Putamen (tissue), 1 donor: ENCODE measurements at places on chromosomes 12 and 14.

- DNase-seq: no peak
Observed at GRCh38 chr14:74548881-74549280, 55.3 kb downstream of the ISCA2 start.

GRCh38 chr14:53858345-53858684 is 98.3 kb downstream of the BMP4 start:
- no peak for DNase-seq

DNA sequence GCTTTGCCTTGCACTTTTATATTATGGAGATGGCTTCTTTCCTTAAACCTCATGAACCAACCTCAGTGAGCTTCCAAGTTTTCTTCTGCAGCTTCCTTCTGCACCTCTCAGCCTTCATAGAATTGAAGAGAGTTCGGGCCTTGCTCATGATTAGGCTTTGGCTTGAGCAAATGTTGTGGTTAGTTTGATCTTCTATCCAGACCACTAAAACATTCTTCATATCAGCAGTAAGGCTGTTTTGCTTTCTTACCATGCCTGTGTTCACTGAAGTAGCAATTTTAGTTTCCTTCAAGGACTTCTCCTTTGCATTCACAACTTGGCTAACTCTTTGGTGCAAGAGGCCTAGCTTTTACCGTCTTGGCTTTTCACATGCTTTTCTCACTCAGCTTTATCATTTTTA is 125.4 kb downstream of the SNAPC1 start:
- DNase-seq: no peak

- DNase-seq: no peak
Observed at GRCh38 chr12:43113135-43113534, 438.9 kb downstream of the ADAMTS20 start.

DNA sequence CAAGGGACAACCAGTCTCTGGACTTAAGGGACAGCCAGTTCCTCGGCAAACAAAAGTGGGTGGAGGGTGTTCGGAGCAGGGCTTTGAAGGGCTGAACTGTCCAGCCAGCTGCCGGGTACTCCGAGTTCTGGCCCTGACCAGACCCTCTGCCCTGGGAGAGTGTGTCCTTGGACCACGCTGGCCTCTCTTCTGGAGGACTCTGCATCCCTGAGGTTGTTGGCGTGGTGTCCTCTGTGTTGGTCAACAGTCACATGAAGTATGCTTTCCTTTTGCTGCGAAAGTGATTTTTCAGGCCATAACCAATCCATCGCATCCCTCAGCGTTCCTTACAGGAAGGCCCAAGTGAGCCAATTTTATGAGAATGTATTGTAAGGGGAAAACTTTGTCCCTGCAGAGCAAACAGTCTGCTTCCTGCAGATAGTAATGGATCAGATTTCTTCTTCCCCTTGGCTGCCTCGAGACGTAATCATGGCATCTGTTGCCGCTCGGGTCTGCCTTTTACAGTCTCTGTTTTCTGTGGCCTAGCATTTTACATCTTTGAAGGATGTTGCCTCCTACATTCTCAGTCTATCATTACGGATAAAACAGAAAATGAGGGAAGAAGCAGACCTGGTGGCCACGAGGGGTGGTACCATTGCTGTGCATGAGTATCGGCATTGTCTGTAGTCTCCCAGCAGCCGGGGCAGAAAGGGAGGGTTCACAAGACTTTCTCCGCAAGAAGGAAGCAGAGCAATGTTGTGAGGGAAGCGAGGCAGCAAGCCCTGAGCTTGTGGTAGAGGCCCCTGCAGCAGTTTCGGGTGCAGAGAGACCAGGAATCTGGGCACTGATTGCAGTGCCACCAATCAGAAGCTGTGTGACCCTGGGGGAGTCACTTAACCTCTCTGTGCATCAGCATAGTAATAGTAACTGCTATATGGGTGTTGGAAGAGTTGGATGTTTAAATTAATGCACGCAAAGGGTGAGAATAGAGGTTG is 47.4 kb downstream of the SMIM41 start:
- no peak for DNase-seq

DNA sequence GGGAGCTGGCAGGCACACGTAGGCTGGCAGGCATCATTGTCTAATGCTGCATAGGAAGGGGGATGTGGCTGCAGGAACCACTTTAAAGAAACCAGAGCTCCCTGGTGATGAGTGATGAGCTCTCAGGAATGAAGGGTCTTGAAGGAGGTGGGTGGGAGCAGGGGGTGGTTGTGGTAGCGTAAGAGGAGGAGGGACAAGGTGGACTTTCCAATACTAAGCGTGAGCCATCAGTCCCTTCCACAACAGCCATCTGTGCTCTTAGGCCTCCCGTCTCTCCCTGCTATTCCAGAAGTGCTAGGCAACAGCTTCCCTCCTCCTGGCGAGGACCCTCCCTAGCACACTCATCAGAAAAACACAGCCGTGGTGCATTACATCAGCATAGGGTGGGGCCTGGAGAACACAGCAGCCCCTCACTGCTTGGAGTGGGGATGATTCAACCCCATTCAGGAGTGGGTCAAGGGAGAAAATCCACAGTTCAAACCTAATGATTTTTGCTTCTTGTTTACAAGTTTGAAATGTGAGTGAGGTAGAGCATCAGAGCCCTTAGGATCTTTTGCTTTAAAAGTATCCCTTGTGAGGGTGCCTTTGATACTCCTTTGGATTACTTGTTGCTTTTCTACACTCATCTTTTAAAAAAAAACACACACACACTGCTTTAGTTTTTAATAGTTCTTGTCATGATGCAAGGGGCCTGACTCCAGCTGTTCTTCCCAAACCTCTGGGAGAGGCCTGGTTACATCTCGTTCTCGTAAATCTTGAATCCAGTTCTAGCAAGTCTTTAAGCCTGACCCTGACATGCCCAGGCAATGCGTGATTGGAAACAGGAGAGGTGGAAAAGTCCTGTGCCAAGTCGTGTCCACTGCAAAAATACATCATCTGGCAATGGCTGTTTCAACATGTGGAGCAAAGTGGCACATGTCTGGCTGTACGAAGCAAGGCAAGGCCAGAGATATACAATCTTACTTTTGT is 356.4 kb upstream of the DDHD1 start:
- DNase-seq: no peak

GRCh38 chr14:101708853-101709532 is 52.5 kb upstream of the PPP2R5C start:
- DNase-seq: no peak

DNA sequence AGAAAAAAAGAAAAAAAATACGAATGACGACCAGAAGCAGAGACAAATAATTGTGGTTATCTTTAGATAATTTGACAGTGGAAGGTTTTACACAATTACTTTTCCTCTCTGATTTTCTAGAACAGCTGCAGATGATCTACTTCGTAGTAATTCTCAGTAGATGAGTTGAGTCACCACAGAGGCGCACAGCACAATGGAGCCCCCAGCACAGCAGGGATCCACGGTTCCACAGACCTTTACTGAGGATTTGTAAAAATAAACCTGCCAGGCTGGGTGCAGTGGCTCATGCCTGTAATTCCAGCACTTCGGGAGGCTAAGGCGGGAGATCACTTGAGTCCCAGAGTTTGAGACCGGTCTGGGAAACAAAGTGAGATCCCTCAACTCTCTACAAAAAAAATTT is 29.3 kb downstream of the AMN start:
- DNase-seq: no peak

GRCh38 chr12:124613151-124613585 is 45.8 kb upstream of the NCOR2 start:
- no peak for DNase-seq

- peak; percentile 1 for DNase-seq
Observed at GRCh38 chr14:53153702-53154112, 584 bp upstream of the DDHD1 start.

- no peak for DNase-seq
Observed at GRCh38 chr14:24430682-24431568, 1.2 kb downstream of the KHNYN start.

GRCh38 chr14:37036669-37037341 is 135.6 kb downstream of the SLC25A21 start:
- DNase-seq: no peak

DNA sequence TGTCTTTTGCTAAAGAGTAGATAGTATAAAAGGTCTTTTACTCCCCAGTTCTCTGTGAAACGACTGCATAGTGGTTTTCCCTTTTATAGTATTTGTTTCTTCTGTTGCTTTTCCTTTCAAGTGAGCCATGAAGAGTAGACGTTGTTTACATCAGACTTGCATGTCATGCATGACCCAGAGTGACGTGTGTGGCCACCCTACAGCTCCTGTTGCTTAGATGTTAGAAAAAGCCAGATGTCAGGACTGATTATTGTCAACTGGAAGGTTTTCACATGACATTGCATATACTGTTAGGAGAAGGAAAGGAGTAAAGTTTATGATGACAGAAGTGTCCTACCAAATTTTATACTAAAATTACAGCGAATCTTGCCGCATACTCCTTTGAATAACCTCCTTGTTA is 1.3 kb upstream of the RD3L start:
- no peak for DNase-seq

DNA sequence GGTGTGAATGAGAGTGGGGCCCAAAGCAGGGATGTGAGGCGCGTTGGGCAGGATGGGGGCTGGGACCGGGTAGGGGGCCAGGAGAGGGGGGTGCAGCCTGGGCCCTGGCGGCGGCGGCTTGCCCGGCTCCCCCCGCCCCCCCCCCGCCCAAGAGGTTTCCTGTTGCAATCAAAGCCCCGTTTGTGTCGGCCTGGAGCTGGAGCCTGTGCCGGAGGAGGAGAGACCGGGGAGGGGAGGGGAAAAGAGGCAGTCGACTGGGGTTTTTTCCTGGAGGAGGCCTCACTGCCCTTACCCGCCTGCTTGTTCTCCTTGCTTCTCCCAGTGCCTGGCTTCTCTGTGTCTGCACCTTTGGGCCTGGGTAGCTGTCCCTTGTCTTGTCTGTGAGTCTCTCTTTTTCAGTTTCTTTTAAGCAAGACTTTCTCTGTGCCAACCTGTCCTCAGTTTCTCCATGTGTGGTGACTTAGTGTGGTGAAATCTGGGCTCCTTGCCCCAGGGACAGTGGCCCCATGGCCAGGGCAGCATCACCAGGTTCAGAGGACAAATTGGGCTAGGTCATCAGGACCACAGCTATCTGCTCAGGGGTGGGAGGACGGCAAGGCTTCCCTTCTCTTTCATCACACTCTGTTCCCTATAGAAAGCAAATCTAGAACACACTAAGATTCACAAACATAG is 8.5 kb downstream of the RARG start:
- peak; percentile 75 for DNase-seq

- no peak for DNase-seq
Observed at GRCh38 chr12:122072031-122072970, 6.3 kb upstream of the MLXIP start.

DNA sequence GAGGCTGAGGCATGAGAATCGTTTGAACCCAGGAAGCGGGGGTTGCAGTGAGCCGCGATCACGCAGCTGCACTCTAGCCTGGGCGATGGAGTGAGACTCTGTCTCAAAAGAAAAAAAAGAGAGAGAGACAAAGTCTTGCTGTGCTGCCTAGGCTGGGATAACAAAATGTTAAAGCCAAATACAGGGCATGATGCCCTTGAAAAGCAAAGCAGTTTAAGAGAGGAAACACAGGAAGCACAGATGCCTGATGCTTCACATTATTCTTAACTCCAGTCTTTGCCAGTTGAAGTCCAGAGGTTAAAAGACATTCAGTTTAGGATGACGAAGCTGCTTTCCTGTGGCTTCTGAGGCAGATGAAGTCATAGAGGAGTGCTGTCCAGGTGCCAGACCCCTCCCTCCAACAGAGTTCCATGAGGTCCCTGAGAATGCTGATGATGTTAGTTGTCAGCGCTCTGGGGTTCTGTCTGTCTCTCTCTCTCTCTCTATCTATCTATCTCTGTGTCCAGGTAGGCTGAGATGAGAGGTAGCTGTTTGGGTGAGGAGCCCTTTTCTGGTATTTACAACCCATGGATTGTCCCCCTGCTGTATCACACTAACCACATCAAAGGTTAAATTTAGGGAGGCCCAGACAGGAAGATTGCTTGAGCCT is 4.9 kb upstream of the MRPL52 start:
- DNase-seq: no peak

DNA sequence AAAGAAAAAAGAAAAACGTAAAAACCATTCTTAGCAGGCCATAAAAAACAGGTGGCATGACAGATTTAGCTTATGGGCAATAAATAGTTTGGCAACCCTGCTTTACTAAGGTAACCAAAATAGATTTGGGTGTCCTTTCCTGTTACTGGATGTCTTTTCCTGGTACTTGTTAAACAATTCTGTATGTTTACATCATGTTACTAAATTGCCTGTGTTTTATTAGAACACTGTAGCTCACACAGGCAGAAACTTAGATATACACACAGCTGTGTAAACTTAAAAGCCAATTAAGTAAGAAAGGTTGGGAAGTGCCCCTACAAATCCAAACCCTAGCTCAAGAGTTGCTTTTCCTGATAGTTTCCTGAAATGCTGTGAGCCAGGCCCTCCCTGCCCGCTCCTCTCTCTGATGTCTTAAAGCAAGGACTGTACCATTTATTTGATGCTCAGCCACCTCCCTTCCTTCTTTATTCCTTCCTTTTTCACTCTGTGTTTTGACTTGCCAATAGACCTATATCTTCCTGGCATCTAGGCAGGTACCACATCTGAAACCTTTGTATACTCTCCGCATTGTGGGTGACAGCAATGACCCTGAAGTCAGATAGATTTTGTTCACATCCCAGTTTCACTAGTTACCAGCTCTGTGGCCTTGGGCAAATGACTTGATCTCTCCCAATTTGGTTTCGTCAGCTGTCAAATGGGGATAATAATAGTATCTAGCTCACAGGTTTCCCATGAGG is 3.7 kb upstream of the CAMKK2 start:
- no peak for DNase-seq

DNA sequence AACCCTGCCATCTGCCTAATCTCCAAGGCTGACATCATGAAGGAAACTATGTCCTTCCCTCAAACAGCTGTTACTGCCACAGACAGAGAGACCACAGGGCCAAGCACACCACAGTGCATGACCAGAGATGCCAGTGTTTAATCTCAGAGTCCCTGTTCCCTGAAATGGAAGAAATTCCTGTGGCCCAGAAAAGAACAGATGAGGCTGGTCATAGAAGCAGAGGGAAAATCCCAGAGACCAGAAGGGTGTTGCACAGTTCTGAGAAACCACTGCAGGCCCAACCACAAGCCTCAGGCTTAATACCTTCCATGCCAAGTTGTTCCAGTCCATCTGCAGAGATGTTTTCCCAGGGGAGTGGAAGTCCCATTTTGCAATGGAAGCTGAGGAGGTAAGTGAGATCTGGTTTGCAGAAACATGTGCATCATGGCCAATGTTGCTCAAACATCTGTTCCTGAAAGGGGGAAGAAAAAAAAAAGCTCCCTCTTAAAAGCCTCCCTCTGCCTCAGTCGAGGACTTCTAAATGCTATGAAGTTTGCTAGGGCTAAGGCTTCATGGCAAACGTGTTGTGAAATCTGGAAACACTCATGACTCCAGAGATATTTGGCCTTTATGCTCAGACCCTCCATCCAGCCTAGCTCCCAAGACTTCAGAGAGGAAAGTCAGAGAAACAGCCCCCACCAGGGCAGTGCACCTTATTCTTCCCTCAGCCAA is 98.6 kb downstream of the SCARB1 start:
- no peak for DNase-seq
